ENCODE measurements at places on chromosomes 5 and 9.

DNA sequence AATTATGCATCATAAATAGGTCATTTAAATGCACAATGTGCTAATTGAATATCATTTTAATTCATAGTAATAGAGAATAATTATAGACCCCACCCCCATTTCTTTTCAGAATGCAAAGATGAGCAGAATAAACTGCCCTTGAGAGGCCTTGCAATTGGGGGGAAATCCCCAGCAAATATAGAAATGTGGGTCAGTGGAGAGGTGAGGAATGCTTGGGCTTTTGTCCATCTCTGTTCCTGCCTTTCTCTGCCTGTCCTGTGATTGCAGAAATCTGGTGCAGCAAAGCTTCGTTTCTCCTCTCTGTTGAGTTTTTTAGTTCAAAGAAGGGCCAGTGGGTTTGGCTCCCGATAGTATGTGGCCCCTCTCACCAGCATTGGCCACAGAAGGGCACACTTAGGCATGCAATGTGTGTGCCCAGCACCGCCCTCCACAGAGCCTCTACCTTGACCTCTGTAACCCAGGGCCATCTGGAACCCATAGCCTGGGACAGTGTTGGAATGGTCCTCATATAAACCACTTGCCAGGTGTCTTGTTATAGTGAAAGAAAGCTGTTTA lies 164.2 kb downstream of the SEMA6A start:
- no peak for DNase-seq

DNA sequence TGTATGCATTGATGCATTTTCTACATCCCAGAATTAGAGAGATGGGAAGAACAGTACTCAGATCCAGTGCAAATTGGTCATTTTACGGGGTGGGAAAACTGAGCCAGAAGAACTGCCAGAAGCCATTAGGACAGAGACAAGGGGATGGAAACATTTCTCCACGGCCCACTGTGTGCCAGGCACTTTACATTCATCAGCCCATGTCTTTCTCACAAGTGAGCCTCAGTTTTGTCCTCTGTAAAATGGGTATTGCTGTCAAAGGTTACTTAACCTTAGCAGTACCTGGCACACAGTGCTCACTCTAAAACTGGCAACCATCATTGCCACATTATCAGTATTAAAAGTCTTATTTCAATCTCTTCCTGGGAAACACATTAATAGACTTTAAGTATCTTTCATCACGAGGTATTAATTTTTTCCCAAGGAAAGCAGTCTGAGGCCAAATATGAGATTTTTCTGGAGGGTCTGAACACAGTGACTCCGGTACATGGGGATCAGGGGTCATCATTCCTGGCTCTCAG lies 5.2 kb downstream of the DUSP1 start:
- DNase-seq: no peak

- DNase-seq: no peak
Observed at GRCh38 chr9:98043915-98044314, 12.6 kb upstream of the NANS start.

DNA sequence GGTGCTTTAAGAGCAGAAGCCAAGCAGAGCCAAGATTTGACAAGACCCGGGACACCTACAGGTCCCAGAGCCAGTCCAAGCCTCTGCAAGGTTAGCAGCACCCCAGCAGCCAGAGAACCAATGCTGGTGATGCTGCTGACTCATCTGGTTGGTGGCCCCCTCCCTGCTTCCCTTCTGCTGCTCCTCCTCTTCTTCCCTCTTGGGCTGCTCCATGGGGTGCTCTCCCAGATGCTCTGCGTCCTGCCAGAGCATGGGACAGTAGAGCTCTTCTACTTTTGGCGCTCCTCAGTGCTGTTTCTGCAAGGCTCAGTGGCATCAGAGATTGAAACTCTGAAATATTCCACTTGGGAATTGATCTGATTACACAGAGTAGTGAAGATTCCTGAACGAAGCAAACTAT lies 76.1 kb upstream of the SAP30L start:
- no peak for DNase-seq

DNA sequence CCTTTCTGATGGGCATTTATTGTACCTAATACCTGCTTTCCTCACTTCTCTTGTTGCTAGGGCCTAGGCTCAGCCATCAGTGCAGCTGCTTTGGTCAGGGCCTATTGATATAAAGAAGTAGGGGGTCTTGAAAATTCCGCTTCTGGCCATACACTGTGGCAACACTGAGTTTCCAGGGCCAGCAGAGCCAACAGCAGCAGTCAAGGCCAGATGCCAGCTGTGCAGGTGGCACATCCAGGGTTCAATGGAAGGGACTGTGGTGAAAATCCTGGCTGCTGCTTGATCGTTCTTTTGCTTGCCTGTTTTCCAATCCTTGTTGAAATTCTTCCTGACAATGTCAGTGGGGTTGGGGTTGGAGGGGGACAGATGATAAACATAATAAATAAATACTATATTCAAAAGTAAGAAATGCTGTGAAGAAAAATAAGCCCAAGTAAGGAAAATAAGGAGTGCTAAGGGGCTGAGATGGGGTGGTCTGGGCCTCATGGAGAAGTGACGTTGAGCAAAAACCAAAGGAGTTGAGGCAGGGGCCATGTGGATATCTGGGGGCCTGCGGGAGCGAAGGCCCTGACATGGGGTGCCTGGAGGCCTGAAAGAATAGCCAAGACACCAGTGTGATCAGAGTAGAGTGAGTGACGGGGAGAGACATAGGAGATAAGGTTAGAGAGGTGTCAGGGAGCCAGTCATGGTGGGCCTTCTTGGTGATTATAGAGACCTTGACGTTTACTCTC lies 91.0 kb upstream of the ALDH1B1 start:
- no peak for DNase-seq

DNA sequence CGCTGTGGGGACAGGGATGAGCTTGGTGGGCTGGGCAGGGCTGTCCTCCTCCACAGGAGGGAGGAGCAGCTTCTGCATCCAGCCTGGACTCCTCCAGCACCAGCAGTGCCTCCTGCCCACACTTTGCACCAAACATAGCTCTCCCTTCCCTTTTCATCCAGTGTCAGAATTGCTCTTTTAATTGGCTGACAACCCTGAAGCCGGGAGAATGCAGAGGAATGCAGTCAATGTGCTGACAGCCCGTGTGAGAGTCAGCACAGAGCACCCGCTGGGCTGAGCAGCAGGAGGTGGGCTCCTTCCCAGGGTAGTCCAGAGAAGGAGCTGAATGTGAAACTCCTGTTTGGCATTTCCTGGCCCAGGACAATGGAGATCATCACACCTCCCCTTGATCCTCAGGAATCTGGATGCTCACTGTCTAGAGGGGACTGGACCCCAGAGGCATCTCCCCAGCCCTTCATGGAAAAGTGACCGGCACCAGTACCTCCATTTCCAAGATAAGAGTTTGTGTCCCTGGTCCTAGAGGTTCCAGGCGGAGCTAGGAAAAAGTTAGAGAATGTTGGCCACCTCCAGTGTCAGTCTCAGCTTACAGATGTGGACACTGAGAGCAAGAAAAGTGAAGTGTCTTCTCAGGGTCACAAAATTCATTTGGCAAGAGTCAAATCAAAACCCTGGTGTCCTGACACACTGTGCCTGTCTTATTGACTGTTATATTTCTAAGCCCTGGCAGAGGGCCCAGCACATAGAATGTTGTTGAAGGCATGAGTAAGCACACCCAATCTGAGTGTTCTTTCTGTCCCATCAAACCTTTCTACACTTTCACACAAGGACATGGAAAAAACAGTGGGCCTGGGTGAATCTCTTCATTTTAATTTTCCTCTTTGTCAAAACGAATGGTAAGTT lies 202.1 kb downstream of the SNX18 start:
- peak; percentile 51 for DNase-seq

DNA sequence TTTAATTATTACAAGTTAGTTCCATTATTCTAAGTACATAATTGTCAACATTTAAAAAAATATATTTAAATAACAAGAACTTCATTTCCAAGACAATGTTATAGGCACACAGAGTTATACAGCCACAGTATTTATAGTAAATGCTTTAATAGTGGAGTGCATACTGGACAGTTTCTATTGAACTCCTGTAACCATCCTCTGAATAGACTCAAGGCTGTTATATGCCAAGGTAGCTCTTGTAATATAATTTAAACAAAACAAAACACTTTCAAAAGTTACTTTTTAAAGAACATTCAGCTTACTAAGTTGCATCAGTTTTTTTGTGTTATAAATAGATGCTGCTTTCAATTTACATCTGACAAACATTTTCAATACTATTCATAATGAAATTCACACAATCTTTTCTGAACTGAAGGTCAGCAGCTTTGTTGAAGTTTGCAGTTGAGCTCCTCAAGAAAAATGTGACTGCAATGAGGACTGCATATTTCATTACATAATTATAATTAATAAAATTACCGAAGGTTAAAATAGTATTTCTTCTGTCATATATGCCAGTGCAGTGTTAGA lies 549.9 kb upstream of the CYLC2 start:
- no peak for DNase-seq

DNA sequence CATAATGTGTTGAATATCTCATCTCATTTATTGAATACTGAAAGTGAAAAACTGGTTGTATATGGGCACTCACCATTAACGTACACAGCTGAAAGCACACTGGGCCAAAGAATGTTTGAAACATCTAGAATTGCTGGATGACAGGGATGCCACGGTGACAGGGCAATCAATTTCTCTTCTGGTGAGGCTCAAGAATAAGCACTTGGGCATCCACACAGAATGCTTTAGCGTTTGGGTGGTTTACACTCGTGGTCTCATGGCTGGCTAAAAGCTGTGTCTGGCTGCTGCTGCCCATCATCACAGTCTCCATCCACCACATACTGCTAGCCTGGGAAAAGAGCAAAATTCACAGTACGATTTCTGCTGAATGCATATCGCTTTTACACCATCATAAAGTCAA lies 30.7 kb upstream of the IL31RA start:
- no peak for DNase-seq

DNA sequence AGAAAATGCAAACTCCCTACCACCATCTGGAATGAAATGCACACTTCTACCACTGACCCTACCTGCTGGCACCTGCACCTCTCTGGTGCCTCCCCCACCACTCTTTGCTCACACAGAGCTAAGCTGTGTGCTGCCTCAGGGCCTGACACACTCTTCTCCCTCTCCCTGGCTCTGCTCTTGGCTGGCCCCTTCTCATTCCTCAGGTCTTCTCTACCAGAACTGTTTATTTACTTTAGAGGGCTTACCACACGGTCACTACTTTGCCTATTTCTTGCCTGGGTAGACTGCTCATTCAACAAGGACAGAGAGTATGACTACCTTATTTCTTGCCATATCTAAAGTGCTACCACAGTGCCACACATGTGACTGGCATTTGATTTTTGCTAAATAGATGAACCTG lies 3.3 kb downstream of the REEP5 start:
- no peak for DNase-seq

- DNase-seq: peak; percentile 76
Observed at GRCh38 chr5:142143878-142144277, 35.3 kb downstream of the NDFIP1 start.

DNA sequence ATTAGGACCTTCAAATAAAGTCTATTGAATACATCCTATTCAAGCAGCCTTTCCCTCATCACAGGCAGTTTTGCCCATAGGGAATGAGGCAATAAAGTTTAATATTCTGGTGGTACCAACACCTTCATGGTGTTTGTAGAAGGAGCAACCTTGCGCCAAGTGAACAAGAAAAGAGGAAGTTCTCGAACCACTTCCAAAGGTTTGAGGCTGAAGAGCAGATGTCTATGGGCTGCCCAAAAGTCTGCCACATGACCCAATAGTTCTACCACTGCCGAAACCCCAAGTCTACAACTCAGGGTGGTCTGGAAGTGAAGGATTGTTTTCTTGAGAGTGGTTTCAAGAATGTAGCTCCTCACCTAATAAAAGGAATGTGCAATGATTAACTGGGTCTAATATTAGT lies 123.1 kb downstream of the NPR3 start:
- DNase-seq: no peak

DNA sequence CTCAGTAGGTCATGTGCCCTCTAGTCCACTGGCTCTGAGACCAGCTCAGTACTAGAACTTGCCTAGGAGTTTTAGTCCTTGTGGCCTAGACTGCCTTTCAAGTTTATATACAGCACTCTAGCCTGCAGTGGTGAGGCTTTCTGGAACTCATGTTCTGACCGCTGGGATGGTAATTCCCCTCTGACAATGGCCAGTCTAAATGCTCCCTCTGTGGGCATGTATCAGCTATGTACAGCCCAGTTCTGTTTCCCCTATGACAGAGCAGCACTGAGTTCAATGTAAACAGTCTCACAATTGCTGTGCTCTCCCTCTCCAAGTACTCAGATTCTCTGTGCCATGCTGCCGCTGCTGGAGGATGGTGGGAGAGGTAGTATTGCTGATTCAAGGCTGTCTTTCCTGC lies 68.6 kb upstream of the SLC27A6 start:
- DNase-seq: no peak

DNA sequence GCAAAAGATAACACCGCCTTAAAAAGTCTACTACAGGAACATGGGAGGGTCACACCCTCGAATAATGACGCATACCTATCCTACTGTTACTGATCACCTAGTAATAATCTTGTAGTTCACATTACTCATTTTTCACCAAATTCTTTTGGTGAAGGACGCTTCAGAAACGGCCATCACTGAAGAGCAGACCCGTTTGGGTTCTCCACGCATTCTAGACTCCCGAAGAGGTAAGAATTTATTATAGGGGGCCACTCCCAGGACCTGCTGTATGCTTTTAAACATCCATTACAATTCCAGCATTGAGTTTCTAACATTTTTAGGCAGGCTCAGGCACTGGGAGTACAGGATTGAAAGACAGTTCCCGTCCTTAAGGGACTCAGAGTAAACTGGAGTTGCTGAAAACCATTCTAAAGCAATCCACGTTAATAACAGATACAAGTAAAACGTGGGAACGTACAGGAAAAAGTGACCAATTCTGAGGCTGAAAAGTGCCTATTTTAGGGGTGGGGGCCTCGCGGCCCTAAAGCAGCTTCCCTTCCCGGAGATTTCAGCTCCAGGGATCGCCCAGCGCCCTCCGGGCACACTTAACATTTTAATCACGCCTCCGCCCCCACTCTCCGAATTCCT lies at the start of gene FER:
FER (plus strand) TSS at position 124 of the 627 bp plus-strand sequence. CDS start 50,286 bp downstream, outside the sequence.
- no peak for DNase-seq

GRCh38 chr5:123876276-123876790 lies 364.4 kb downstream of the CSNK1G3 start:
- peak; percentile 13 for DNase-seq

GRCh38 chr5:128254789-128255188 lies 171.2 kb downstream of the SLC12A2 start:
- no peak for DNase-seq

- DNase-seq: no peak
Observed at GRCh38 chr5:111935835-111936234, 178.8 kb upstream of the NREP start.
